Omental fat pad (tissue), 4 donors: ENCODE measurements at places on chromosomes 12 and 14.

GRCh38 chr12:9650151-9650576 is 19.3 kb upstream of the CLEC2D start:
- DNase-seq = no peak

DNA sequence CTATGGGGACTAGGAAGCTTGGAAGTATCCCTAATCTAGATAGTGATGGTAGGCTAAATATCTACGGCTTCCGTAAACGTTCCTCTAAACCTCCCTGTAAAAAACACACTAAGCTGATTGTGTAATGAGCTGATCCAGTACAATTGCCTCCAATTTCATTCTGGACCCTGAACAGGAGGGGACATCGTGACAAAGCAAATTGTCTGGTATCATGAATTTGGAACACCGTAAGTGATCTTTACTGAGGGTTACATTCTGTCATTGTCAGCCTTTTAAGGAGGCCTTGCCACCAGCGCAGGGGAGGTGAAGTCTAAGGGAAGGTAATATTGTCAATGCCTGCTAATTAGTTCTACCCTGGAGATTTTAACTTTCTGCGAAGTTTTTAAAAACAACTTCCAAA is 487 bp upstream of the MGST1 start:
- DNase-seq = no peak

GRCh38 chr14:101862177-101862576 is 100.7 kb downstream of the PPP2R5C start:
- no peak for DNase-seq

- no peak for DNase-seq
Measured at GRCh38 chr14:100201701-100202100, 37.2 kb upstream of the YY1 start.

DNA sequence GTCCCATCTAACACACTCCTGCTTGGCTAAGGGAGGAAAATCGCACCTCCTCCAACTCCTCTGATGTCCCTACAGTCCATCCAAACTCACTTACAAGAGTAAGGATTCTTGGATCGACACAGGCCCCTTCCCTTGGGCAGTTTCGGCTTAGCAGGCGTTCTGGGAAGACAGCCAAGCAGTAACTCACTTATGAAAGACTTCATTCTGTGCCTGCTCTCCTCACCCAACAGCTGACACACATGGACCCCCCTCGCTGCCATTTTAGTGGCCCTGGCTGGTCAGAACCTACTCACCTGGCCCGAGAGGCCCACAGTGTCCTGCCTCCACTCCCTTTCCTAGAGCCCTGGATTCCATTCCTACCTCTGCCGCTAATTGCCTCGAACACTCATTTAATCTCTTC is 52.3 kb upstream of the BCL2L14 start:
- no peak for DNase-seq

DNA sequence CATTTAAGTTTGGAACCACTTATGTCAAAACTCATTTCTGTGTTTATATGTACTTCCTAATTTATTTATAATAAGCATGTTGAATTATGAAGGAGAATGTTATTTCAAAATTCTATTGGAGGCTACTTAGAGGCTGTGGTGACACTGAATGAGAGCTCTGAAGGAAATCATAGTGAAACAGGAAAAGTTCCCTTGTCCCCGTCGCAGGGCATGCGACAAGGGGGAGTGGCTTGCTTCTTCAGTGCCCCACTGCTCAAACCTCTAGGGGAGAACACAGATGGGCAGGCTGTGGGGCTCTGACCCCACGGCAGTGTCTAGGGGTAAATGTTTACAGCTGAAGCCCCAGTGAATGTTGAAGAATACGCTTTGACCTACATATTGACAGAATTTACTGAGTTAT is 261.9 kb downstream of the RAD51B start:
- no peak for DNase-seq

- no peak for DNase-seq
Measured at GRCh38 chr14:63096186-63096585, 50.9 kb upstream of the KCNH5 start.

DNA sequence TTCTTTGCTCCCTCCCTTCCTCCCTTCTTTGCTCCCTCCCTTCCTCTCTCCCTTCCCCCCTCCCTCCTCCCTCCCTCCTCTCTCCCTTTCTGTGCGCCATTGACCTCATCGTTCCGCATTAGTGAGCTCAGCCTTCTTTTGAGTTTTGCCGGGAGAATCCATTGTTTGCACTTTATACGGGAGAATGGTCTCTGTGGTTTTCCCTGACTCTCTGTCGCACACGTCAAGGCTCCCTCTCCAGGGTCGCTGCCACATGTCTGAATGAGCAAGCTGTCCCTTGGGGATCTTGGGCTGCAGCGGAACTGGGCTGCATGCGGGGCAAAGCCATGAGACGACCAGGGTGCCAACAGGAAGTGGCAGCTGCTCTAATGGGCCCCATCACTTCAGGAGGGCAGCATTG is 118.5 kb downstream of the GLT1D1 start:
- no peak for DNase-seq

DNA sequence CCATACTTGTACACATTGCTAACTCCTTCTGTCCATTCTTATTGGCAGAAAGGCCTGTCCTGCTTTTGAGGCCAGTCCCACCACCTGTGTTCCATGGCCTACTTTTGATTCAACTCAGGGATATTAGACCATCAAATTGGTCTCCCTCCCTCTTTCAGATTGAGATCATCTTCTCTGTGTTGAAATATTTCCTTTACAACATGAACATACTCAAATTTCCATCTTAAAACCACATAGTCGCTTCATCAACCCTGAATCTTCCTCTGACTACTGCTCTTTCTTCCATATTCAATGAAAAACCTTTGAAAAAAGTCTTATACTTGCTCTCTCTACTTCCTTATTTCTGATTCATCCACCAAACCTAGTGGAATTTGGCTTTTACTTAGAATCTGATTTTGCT is 34.9 kb downstream of the TRMT5 start:
- no peak for DNase-seq

- DNase-seq = no peak
Measured at GRCh38 chr14:103738701-103739451, 23.3 kb downstream of the ZFYVE21 start.
